Renal cortical epithelial cell (primary cell): ENCODE measurements at places on chromosomes 6 and 20.

DNA sequence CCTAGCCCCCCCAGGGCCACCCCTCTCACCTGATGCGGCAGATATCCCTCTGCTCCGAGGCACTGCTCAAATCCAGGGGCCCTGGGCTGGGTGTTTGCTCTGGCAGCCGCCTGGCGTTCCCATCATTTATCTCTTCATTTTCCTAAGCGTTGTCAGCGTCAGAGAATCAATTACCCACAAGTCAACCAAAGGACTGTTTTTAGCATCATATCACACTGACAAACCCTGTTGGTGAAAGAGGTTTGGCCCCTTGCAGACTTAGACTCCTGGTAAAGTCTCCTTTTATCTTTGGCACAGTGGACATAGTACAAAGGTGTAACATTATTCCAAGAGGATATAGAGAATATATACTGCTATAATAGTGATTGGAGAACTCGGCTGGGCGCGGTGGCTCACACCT is at the start of gene GHRH:
Gene GHRH (minus strand): TSS at position 101 of the 400 bp plus-strand sequence. CDS start 4,925 bp downstream, outside the sequence.
- no peak for DNase-seq

DNA sequence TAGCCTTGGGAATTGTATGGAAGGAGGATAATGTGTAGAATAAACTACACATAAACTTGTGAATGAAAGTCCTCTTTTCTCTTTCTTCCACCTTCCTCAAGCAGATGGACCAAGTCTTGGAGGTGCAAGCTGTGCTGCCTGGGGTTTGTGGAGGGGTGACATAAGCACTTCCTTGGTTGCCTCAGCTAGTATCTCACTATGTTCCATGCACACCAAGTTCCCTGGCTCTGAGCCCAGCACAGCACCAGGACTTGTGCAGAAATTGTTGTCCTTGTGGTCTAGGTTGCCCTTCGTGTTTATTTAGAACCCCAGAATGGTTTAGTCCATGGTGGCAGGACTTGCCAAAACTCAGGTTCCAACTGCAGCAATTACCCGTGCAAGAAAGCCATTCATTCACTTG is 110.3 kb downstream of the MEI4 start:
- DNase-seq: no peak

DNA sequence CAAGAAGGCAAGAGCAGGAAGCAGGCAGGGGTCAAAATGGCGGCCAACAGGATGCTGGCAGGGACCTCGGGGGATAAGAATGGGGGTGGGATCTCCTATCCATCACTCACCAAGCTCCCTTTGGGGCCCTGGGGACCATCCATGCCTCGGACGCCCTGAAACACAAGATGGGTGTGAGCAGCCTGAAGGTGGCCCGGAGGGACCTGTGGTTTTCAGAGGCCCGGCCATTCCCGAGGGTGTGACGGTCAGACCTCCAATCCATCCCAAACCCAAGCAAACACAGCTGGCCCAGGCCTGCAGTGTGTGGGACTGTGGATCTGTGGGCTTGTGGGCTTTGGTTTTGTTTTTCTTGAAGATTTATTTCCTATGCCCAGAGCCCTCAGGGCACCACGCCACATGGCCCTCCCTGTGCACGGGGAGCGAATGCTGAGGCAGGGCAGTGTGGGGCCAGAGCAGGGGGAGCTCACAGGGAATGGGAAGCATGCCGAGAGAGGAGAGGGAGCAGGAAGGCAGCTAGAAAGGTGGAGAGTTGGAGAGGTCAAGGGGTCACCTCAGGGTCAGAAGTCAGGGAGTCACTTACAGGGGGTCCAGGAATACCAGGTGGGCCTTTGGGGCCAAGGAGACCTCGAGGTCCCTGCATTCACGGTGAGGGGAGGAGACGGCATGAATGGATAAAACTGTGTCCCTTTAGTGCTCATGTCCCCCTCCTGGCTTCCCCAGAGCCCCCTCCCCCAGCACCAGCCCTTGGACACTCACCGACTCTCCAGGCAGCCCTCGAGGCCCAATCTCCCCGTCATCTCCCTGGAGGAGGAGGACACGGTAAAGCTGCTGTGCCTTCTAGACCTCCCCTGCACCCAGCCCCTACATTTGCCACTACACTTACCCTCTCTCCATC is 14.5 kb downstream of the COL11A2 start:
- no peak for DNase-seq

GRCh38 chr20:2206957-2207769 is 88.6 kb upstream of the TGM3 start:
- DNase-seq: peak; percentile 6

DNA sequence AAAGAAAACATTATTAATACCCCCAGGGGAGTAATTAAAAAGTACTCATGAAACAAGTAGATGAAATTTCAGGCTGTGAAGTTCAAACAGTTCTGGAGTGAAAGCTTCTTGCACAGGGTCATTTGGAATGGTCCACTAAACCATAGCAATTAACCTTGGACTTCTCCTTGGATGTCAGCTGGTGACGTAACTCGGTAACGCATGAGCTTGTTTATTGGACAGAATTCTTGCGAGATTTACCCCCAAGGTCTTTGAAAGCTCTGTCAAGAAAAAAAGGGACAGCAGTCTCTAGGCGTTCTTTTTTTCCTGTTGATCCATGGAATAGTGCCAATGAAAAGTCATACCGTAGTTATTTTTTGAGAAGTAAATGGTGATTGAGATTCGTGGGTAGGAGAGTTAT is 2.2 kb downstream of the CD83 start:
- peak; percentile 59 for DNase-seq

DNA sequence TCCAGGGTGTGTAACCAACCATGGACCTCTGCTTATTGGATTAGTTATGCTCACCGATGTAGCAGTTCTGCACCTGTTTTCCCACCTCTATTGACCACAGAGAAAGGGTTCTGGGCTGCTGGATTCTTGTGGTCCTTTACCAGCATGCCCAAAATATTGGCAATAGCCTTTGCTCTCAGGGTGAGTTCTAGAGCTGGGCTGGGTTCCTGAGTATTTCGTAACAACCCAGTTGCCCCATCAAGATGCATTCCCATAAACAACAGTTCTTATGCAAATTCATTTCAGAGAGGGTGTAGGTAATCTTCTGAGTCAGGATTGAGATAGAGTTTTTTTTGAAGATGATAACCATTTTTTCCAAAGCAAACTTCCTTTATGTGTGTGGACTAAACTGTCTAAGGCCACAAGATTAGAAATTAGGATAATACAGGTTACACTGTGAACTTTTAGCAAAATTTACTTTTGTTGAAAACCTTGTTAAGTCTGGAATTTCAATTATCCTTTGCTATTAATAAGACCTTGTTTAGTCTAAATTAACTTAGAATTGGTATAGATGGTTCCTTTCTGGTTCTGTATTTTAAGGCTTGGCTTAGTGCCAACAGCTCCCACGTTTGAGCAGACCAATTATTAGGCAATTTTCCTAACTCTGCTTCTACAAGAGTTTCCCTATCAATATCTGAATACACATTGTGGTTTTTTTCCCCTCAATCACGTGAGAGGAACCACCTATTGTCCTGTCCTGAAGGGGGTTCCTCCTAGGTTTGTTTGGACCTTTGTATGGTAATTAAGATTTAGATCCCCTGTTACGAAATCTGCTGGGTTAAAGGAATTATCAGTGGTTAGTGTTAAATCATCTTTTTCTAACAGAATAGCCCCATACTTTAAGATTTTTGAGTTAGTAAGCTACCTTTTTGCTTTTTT is 46.1 kb downstream of the TBX18 start:
- DNase-seq: peak; percentile 25

GRCh38 chr20:51497542-51498467 is 44.7 kb downstream of the NFATC2 start:
- DNase-seq: no peak

DNA sequence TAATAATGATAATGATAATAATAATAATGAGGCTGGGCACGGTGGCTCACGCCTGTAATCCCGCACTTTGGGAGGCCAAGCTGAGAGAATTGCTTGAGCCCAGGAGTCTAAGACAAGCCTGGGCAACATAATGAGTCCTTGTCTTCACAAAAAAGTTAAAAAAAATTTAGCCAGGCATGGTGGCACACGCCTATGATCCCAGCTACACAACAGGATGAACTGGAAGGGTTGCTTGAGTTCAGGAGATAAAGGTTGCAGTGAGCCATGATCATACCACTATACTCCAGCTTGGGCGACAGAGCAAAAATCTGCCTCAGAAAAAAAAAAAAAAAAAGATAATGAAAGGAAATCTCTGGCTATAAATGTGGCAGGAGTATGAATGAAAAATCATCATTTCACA is 213.4 kb downstream of the HIVEP2 start:
- DNase-seq: no peak

DNA sequence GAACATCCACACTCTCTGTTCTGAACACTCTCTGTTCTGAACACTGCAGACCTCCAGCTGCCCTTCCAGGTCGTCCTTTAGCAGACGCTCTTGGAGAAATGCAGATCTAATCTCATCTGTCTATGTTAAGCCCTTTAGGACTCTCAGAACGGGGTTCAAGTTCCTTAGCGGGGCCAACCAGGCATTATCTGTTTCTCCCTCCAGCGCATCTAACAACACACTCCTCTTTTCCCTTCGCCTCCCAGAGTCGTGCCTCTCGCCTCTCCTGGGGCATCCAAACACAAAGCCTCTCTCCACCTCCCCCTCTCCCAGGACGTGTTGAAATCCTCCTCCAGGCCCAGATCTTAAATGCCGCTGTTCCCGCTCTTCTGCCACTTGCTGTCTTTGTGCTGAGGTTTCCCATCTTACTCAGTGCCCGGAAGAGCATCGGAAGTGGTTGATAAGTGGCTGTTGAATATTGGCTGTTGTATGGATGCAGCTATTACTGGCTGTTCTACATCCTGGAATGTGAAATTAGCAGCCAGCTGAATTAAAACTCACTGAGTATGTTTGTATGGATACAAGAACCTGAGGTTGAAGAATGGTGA is 108.4 kb upstream of the GGTLC1 start:
- no peak for DNase-seq

- DNase-seq: no peak
Measured at GRCh38 chr6:45387236-45387635, 9.5 kb upstream of the SUPT3H start.

- DNase-seq: no peak
Measured at GRCh38 chr6:52545406-52546119, 31.3 kb downstream of the TRAM2 start.

DNA sequence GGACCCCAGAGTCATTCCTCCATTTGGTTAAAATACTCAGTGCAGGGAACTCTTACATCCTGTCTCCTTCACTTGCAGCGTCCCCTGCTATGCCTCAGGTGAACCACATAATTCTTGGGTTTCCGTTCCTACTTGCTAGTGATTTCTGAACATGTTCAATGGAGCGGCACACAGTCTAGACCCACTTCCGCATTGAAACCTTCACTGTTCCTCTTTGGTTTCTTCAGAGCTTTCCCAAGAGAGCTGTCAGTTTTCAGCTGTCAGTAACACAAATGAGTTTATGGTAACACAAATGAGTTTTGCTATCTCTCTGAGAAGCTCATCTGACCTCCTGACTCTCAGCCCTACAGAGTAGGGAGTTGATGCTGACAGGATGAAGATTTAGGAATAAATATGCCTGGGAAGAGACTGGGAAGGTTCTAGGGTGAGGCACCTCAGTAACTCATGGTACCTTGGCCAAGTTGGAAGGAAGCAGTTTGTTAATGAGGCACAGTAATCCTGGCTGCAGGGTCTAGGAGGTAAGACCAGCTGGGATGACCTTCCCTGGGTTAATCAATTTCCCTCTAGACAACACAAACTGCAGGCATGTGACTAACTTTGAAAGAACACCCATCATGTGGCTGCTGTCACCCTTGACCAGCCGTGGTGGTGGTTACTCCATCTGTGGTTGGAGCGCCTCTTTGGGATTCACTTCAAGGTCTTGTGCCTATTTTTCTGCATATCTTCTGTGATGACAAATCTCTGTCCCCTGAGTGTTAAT is 5.4 kb downstream of the SYS1 start:
- DNase-seq: peak; percentile 71

GRCh38 chr6:42937548-42938427 is 8.5 kb downstream of the CNPY3 start:
- no peak for DNase-seq

DNA sequence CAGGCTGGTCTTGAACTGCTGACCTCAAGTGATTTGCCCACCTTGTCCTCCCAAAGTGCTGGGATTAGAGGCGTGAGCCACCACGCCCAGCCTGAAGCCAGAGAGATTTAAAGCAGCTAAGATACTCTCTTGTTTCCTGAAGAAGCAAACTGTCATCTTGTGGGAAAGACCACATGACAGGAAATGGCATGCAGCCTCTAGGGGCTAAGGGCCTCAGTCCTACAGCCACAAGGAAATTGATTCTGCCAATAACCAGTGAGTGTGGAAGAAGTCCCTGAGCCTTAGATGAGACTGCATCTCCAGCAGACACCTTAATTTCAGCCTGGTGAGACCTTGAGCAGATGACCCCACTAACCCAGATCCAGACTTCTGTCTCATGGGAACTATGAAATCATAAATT is 40.9 kb downstream of the KIZ start:
- no peak for DNase-seq

GRCh38 chr6:109411034-109411433 is 28.8 kb upstream of the CD164 start:
- peak; percentile 31 for DNase-seq

DNA sequence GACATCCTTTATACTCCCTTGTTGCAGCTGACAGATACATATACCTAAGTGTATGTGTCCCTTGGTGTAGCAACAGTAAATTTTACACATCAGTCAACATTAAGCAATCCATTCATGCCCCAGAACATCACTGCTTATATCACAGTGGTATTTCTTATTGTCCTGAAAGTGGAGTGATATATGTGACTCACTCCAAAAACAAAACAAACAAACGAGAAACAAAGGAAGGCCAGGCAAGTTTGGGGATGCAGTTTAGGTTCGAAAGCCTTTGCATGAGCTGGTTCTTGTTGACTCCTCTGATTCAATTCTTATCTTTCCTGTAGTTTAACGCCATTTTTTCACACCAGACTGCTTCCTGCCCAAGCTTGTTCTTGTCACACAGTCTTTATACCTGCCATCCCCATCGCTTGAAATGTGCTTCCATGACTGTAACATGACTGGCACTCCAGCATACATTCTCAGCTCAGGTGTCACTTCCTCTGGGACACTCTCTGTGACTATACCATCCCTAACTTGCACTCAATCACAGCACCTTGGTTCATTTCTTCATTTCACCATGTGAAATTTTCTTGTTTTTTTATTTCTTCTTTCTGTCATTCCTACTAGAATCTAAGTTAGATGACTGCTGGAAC is 125.0 kb upstream of the TSHZ2 start:
- DNase-seq: peak; percentile 1

DNA sequence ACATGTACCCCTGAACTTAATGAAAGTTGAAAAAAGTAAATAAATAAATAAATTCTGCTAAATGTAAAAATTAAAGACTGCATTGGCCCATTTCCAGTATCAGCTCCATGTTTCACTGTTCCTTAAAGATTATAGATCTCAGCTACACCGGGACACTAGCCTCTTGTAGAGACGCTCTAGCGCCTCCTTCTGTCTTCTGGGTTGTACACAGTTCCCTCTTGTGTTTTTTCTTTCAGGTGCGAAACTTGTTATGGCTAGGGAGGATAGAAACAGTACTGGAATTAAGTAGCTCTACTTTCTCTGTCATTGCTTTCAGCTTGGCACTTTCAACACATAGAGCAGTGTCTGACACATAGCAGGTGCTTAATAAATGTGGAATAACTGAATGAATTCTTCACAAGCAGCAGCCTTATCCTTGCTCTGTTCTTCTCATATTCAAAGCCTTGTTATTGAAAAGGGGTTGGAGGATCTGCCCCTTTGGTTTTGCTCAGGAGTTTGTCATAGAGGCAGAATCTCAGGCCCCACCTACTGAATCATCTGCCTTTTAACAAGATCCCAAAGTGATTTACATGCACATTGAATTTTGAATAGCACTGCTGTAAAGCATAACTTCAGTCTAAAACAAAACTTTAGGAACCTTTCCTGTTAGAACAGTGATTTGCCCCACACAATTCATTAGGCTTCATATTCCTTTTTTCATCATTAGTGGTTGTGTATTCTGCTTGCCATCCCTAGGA is 92.3 kb downstream of the FIG4 start:
- DNase-seq: peak; percentile 11

- peak; percentile 83 for DNase-seq
Measured at GRCh38 chr6:91664327-91664959, 1077.6 kb upstream of the MAP3K7 start.
